ENCODE measurements at places on chromosomes 4 and X.

DNA sequence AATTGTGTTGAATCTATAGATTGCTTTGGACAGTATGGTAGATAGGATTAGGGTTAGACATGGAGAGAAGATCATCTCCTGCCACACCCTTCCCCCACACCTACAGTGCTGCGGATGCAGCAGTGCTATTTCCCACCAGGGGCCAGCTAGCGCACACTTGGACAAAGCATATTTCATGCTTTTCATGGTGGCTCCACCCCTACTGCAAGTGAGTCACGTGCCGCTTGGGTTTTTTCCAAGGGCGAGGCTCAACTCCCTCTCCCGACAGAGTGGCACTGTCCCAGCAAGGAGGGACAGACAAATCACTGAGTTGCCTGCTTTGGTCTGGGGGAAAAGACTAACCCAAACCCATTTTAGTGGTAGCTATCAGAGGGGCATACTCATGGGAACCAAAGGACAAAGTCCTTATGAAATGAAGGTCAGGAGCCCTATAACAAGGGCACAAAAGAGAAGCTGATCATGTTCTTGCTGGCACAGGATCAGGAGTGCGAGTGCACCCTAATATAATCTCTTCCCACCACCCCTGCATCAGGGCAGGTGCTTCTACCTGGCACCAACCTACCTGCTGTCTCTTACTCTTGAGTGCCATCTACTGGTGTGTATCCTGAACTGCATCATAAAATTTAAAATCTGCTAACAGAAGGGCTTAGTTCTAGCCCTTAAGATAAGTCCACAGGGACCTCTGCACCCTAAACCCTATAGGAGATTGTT lies 55.1 kb upstream of the PGAM4 start:
- peak; percentile 70 for DNase-seq

DNA sequence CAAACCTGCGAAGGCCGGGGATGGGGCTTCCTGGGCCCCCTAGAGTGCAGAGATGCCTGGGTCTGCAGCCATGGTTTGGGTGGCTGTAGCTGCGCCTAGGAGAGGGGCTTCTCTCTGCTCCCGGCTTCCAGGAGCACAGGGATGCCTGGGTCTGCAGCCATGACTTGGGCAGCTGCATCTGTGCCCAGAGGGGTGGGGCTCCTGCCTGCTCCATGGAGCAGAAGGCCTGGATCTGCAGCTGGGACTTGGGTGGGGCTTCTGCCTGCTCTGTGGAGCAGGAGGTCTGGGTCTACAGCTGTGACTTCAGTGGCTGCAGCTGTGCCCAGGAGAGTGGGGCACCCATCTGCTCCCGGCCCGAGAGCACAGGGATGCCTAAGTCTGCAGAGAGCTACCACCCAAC lies 20.8 kb downstream of the SPON2 start:
- DNase-seq: no peak

- peak; percentile 54 for DNase-seq
Measured at GRCh38 chrX:105876658-105877057, 54.3 kb downstream of the NRK start.

DNA sequence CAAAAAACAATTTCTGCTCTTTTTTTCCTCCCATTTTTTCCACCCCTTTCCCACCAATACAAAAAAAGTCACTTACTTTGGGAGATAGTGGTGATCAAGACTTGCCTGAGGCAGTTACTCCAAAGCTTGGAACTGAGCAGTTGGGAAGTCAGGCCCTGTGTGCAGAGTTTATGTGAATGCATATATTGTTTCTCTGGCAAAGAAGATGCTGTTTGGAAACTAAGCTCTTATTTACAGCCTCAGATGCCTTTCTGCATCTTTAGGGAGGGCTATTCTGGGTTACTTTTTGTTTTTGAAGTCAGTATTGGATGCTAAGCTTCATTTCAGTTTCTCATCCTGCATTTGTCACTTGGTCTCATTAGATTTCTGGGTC lies 136.3 kb downstream of the ZNF330 start:
- DNase-seq: no peak

GRCh38 chr4:169142391-169142790 lies 128.4 kb downstream of the SH3RF1 start:
- DNase-seq: no peak

GRCh38 chr4:137312257-137312656 lies 220.0 kb downstream of the PCDH18 start:
- no peak for DNase-seq

- peak; percentile 93 for DNase-seq
Measured at GRCh38 chr4:7398104-7398423, 36.7 kb downstream of the PSAPL1 start.

DNA sequence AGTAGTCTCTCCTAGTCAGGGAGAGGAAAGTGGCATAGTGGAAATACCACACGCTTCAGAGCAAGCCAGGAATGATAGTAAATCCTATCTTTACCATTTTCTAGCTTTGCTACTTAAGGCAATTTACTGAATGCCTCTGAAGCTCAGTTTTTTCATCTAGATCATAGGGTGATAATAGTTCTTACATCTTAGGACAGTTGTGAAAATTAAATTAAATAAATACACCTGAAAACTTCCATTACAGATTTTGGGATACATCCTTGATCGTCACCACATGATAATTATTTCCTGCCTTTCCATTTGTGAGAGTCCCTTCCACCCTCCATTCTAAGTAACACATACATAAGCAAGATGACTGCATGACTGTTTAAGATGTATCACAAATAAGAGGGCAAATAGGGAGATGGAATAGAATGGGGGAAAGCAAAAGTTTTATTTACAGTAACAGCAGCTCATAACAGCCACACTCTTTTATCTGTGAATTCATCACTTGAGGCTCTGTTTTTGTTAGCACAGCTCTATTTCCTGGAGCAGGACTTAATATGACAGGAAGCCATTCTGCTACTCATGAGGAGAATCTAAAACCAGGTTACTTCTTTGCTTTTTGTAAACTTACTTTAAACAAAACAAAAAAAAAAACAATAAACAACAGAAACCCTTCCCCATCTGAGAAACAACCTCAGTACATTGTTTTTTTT lies 13.4 kb downstream of the P2RY10 start:
- peak; percentile 1 for DNase-seq

GRCh38 chr4:15366721-15367120 lies 61.1 kb upstream of the C1QTNF7 start:
- no peak for DNase-seq

Data from DMS53 (cell line).